ENCODE measurements at places on chromosomes 6 and 20.

- no peak for DNase-seq
These were observed 27.2 kb downstream of the FYN start for GRCh38 chr6:111846066-111846465.

DNA sequence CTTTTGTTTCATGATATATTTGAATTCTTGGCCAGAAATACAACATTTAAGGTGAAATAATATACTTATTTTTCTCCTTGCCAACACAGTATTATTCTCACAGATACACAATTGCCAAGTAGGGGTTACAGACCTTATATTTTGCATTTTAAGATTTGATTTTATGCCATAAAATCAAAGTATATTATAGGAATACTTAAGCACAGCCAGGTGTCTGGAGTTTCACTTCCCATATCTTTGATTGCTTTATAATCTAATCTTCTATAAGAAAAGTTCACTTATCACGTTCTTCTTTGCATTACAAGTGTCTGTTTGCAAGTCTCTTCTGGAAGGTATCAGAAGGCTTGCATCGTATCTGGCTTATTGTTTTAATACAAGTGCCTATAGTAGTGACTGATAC is 327.7 kb upstream of the MANEA start:
- no peak for DNase-seq

- DNase-seq, result no peak
These were observed 48.1 kb downstream of the CTCFL start for GRCh38 chr20:57476641-57477461.

DNA sequence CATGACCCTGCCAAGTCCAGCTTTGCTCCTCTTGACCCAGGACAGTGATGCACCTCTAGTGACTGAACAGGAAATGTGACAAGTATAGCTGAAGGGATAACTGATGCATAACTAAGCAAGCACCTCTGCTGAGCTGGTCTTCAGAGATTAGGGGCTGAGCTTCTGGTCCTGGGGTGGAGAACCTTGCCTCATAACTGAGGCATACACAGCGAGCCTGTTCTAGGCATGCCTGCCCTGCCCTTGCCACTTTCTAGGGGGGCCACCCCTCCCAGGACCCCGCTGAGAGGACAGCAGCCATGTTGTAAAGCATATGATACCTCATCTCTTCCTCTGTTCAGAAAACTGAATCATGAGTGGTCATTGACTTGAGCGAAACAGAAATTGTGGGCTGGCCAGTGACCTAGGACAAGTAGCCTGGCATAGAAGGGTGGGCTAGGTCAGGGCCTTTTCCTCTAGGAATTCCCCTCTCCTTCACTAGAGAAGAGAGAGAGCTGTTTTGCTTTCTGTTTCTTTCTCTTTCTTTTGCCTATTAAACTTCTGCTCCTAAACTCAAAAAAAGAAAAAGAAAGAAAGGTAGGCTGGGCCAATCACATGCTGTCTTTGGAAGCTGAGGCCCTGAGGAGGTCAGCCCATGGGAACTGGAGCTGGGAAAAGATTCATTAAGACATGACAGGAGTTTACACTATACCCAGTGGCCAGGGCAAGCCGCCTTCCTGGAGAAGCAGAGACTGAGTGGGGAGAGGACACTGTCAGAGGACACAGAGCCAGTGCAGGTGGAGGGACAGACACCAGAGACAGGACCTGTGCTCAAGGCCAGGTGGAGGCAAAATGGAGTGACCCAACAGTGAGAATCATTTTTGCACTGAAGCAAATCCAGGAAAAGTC is 23.1 kb downstream of the ALDH5A1 start:
- DNase-seq, result no peak

GRCh38 chr20:60292001-60292520 is 333.8 kb downstream of the CDH26 start:
- no peak for DNase-seq

DNA sequence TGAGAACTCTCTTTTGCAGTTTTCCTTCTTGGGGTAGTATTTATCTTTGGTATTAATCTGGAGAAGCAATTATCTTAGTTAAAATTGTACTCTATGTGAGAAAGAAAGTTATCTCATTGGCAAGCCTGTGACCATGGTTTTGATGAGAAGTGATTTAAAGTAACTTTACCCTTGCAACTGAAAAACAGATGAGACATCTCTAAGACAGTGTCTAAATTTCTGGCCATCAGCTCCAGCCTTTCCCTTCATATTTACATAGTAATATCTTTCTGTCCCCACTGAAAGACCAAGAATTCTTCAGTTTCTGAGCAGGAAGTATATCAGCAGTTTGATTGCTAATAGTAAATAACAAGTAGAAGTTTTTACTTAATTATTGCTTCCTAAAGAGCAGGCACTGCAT is 386.1 kb upstream of the SYNCRIP start:
- DNase-seq, result no peak

DNA sequence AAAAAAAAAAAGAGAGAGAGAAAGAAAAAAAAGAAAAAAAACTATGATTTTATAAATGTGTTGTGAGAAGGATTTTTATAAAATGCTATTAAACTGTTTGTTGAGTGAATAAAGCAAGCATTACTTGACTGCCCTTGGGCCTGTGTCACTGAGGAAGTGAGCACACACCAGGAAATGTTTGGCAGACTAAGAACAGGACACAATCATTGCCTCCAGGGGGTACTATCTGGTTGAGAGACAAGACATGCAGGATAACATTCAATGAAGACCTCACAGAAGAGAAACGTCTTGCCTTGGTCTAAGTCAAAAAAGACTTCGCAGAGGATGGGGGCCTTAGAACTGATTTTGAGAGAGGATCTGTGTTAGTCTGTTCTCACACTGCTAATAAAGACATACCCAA is 40.6 kb downstream of the MTFR2 start:
- no peak for DNase-seq

DNA sequence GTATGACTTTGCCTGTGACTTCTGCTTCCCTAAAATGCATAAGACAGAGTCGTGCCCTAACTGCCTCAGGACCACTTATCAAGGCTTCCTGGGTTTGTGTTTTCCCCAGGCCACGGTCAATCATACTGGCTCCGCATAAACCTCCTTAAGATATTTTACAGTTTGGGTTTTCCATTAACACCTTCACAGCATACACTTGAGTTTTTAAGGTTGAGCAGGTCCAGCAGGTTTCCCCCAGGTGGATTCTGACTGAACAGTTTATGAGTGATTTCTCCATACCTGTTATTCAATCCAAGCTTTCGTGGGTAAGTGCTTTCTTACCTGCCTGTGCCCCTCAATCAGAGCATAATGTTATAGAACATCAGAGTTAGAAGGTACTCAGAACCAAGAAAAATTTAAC is 39.3 kb downstream of the NINL start:
- DNase-seq, result no peak

DNA sequence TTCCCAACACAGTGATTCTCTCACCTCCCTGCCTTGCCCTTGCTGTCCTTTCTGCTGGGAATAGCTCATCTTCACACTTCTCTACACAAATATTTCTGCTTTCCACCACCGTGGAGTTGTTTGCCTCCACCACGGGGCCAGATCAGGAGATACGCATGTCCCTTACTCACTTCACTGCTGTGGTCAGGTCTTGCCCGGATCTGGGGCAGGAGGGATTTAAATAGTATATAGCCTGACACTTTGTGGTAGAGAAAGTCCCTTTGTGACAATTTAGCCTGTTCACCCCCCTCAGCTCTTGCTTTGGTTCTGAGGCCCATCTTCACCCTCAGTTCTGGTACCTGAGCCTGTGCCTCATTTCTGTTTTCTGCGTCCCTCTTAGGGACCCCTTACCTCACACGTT is 92.6 kb upstream of the PREP start:
- no peak for DNase-seq

DNA sequence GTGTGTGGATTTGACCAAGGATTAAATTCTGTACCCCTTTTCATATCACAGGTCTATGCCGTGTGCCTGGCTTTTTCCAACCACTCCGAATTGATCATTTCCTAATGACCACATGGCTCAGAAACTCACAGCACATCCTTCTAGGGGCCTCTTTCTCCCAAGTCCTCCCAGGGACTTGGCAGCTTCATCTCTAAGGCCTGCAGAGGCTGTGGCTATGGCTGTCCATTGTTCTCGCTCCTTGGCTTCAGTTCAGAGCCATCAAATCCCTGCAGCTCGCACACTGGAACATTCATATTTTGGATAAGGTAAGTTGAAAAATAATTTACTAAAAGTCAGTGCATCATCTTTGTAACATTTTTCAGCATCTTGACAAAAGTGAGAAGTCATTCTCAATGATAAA is 497.2 kb upstream of the CDH4 start:
- DNase-seq, result no peak

GRCh38 chr6:170111141-170111664 is 179.7 kb downstream of the DLL1 start:
- no peak for DNase-seq

- no peak for DNase-seq
These were observed 65.2 kb downstream of the GTF2H5 start for GRCh38 chr6:158233214-158233795.

DNA sequence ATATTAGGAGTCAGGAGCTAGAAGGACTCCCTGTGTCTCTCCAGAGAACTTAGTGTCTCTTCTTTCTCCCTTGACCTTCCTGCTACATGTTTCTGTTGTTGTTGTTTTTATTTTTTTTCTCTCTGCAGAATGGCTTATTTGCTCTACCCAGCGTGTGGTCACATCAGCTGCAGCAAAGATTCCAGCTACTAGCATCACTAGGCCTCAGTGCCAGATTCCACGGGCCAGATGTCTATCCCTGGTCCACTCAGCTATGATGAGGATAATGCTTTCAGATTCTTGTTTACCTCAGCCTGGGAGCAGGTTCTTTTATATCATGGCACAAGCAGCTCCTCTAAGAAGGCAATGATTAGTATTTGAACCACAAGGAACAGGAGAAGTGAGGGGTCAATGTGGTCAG is 110.0 kb downstream of the PLCB1 start:
- peak; percentile 57 for DNase-seq

DNA sequence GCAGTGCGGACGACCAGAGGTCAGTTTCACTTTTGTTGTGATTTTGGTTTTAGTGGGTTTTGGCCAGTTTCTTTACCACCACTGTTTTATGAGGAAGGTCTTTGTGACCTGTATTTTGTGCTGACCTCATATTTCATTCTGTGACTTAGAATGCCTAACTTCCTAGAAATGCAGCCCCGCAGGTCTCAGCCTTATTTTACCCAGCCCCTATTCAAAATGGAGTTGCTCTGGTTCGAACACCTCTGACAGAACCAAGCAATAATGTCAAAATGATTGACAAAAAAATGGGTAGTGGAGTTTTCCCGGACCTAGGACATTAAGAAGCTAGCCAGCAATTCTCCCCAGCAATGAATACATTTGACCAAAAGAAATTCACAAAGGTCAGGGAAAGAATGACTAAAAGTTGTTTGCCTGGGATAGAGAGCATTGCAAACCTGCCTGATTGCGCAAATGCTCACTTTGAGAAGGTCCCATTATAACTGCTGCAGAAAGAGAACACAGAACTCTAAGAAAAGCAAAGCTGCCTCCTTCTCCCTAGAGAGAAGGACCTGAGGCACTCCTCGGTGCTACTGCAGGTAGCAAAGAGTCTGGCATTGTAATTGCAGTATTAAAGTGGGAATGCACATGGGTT is 288.8 kb downstream of the ADGB start:
- peak; percentile 20 for DNase-seq

DNA sequence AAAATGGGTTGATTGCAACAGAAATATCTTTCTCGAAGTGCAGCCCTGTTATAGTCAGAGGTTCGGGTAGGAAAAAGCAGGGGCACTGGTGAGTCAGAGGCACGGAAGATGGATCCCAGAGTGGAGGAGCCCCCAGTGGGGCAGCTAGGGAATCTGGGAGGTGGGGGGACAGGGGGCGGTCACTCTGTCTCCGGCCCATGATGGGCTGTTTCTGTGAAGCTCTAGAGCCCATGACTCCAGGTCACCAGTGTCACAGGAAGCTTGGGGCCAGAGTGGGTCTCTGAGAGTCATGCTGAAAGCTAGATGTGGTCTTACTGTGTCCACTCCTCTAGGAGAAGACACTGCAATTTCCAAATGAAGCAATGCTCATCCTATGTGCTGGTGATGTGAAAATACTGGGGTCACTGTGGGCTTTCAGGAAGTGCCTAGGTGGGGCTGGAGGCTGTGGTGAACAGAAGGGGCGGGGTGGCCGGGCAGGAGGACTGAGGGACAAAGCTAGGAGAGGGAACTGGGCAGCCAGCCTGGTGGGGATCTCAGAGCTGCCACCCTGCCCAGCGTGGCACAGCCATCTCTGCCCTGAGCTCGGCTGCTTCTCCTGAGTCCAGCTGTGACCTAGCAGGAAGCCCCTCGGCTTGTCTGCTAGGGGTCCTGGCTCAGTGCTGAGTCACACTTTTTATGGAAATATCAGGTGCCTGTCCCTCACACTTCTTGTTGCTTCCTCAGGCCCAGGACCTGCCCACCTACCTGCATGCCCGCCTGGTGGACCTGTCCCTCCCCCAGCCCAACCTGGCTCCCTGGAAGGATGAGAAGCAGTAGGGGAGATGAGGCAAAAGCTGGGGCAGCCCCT is 54.2 kb downstream of the IRF4 start:
- no peak for DNase-seq

- no peak for DNase-seq
These were observed 117.3 kb downstream of the B3GAT2 start for GRCh38 chr6:70839286-70840266.

DNA sequence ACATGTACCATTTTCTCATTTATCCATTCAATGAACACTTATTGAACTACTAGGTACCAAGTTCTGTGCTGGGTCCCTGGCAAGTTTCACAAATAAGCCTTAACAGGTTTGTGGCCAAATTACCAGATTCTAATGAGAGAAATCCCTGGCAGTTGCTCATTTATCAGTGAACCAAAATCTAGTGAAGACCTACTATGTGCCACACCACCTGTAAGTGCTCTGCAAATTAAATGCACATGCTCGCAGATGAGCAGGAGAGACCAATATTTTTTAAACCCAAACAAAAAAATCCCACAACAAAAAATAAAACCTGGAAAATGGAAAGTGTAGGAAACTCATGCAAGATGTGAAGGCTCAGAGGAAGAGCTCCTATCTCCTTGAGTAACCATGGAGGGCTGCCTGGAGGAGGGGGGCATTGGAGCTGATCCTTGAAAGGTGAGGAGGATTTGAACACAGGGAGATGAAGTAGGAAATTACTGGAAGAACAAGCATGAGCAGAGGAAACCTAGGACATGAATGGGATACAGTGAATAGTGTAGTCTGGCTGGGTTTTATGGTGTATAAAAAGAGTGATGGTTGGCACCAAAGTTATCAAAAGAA is 48.9 kb downstream of the CDH22 start:
- no peak for DNase-seq

DNA sequence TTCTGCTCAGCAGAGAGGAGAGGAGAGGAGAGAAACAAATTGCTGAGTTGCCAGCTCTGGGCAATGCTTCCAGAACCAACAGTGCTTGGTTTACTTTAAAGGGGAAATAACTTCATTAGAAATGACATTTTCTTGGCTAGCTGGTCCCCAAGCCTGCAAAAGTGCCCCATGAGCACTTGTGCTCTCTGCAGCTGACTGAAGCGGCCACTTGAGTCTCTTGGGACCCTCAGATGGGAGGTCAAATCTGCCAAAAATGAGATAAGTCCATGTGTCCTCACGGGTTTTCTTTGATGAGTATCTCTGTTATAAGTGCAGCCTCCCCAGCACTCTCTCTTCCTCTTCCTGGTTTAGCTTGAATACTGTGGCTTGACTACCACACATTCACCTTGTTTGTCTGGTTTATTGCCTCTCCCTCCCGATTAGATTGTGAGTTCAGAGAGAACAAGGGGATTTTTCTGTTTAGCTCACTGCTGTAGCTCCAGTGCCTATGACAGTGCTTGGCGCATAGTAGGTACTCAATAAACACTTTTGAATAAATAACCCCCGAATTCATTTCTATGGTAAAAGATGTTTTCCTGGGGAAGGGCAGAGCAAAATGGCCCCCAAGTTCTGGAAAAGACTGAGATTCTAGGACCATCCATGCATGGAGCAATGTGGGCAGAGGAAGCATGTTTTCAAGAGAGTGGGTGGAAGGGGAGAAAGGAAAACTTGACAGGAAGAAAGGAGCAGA is 7.0 kb upstream of the RIN2 start:
- DNase-seq, result no peak

All from AG10803 (cell line).